ENCODE measurements at places on chromosomes 6 and 20.

DNA sequence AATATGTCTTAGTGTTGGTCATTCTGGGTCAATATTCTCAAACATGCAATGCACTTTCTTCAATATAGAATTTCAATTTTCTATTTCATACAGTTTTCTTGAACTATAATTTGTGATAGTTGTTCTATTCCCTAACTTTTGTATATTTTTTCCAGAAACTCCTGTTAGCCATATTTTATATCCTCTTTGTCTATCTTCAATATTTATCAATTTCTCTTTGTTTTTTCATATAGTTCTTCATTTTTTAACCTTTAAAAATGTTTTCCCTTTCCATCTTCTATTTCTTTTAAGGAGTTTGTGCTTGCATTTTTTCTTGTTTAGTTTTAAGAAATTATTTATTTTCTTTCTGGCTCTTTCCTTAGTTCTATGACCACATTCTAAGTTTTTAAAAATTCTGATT lies 42.0 kb upstream of the MBOAT1 start:
- no peak for DNase-seq

GRCh38 chr6:131558922-131559321 lies 14.1 kb upstream of the ARG1 start:
- no peak for DNase-seq

DNA sequence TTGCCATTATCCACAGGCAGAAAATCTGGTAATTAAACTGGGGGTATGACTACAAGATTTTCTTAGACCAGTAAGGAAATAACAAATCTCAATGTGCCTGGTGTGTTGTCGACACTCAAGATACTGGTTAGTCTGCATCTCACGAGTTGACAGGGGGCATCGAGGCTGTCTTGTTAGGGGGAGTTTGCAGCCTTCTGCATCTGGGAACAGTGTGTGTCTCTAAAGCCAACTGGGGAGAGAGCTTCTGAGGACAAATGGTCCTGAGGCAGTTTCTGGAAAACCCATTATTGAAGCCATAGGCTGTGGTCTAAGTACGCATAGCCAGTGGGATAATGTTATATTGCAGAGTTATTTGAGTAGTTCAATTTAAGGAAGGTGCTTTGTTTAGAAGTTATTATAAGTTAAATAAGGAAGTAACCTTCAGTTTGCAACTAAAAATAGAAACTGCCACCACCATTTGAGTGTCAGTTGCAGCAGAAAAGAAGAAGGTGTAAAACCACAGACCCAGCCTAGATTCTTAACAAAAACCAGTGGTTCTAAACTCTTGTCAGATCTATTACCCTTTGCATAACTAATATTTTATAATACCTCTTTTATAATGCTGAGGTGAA lies 15.4 kb upstream of the MAPK13 start:
- no peak for DNase-seq

DNA sequence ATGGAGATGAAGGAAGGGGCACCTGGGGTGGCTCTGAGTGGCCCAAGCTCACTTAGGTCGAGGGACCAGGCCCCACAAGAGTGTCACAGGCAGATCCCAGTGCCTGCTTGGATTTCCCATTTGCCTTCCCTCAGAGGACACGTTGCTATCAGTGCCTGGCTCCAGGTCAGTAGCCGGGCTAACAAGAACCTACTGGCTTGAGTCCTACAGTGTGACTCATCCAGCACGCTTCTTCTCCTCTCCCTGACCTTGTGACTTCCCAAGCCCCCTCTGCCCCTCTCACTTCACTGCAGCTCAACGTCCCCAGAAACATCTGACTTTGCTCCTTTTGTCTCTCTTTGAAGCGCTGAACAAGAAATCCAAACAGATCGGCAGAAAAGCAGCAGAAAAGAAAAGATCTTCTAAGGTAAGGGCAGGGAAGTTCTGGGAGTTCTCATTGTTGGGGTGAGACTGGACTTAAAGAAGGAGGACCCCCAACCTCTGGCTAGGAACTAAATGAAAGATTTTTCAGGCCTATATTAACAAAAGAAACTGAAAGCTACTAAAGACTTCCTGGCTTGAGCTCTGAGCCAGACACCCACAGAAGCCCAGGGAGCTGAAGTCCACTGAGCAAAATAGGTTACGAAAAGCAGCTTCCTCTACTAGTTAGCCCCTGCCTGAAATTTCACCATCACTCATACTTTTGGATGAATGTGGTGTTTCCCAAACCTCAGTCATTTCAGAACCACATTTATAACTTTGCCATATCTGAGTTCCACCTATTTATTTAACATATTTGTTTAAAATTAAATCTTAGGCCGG lies 21.5 kb downstream of the ASIP start:
- DNase-seq = no peak

GRCh38 chr6:142482249-142482648 lies 180.4 kb downstream of the ADGRG6 start:
- DNase-seq = no peak

DNA sequence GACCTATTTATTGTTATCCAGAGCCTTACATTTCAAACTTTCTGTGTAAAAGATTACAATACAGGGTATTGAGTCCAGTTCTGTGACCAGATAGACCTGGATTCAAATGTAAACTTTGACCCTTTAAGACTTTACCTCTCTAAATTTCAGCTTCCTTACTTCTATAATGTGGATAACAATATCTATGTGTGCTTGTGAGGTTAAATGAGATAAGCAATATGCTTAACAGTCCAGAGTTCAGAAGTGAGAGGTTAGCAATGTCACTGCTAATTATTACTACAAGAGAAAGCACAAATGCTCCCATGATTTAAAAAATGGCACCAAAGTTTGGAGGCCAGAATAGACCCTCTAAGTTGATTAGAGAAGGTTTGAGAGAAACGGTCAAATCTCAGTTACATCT lies 27.5 kb downstream of the EPB41L2 start:
- DNase-seq = no peak

- no peak for DNase-seq
Observed at GRCh38 chr6:110378552-110378951, 20.4 kb upstream of the METTL24 start.

DNA sequence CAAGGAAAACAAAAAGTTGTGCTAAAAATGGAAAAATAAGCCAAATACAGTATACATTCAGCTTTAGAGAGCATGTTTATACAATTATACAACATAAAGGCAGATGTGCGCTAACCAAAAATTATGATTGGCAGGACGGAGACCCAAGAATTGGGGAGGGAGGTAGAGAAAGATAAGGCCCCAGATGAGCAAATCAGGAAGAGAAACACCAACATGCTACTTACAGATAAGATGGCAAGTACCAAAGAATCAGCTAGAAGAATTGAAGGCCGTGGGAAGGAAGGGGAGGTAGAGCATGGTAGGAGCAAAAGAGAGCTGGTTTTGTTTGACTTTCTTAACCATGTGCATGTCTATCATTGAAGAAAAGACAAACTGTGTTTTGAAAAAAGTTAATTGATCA lies 45.4 kb downstream of the PRND start:
- DNase-seq = no peak

GRCh38 chr20:61299618-61300017 lies 47.6 kb downstream of the CDH4 start:
- DNase-seq = no peak

- DNase-seq = no peak
Observed at GRCh38 chr20:30488941-30489613, 768.4 kb upstream of the DEFB115 start.

DNA sequence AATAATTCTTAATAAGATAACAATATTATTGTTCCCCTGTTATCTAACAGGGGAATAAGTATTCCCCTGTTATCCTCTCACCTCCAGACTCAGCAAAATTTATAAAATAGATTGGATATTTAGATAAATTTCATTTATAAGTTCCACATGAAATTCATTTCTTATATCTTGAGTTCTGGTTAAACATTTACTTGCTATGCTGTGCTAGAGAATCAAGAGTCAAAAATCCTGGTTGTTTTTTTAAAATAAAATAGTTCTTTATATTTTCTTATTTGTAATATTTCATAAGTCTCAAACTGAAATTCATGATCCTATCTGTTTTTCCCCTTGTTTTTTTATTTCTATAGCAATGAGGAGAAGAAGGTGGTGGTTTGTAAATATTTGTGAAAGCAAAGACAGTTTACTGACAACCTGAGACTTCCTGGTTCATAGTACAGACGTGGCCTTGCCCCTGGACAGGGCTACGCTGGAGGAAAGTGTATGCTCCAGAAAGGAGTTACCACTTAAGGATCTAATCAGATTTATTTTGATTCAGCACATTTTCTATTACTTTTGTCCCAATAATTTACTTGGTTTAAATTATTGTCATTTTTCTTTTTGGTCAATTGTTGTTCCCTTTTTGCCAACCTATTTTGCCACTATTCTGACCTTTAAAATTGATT lies 37.8 kb upstream of the MARCKS start:
- no peak for DNase-seq

GRCh38 chr20:62686869-62687830 lies 21.5 kb upstream of the NTSR1 start:
- no peak for DNase-seq

GRCh38 chr20:1171461-1172093 lies 13.2 kb downstream of the TMEM74B start:
- no peak for DNase-seq

GRCh38 chr20:61015602-61016001 lies 236.5 kb upstream of the CDH4 start:
- DNase-seq = no peak

- no peak for DNase-seq
Observed at GRCh38 chr6:168282985-168283685, 36.4 kb downstream of the DACT2 start.

DNA sequence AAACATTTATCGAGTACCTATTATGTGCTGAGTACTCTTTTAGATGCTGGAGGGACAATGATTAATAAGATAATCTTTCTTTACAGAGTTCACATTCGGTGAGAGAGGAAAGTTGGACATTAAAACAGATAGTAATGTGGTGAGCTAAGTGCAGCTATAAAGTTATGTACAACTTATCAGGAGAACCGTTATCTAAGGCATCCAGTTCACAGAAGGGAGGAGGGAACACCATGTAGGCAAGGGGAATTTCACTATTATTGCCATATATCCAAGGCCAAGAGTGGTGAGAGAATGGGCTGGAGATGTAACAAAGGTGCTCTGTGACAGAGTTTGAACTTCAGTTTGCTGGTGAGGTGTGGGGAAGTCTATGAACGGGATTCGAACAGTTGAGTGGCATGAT lies 105.8 kb downstream of the CARMIL1 start:
- DNase-seq = no peak

- no peak for DNase-seq
Observed at GRCh38 chr20:20205141-20205861, 153.0 kb downstream of the CFAP61 start.

DNA sequence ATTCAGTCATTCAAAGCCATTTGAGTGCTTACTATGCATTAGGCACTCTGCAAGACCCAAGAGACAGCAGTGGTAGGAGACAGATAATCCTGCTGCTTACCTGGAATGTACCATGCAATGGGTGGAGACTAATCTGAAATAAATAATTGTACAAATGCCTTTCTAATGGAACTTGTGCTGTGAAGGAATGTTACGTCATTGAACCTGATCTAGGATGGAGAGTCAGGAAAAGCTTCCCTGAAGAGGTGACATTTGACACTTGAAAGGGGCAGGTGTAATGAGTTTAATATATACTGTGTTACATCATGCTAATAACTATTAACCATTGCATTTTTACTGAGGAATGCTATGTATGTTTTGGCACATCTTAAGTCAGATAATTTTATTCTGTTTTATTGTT lies 491.0 kb upstream of the FLRT3 start:
- no peak for DNase-seq

GRCh38 chr20:45821947-45822346 lies 5.2 kb downstream of the TNNC2 start:
- DNase-seq = no peak

DNA sequence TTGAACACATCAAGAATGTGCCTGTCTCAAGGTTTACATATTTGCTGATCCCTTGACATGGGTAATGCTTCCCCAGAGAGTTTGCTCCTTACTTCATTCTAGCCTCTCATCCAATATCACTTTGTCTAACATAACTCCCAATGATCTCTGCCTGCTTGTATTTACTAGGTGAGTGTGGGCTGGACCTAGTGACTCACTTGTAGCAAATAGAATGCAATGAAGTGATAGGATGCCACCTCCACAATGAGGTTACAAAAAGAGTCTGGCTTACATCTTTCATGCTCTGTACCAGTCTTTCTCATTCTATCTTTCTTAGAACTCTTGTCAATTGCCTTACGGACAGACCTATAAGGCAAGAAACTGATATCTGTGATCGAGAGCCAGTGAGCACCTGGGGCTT lies 44.9 kb upstream of the TMEM200A start:
- no peak for DNase-seq

- DNase-seq = no peak
Observed at GRCh38 chr20:36591854-36592641, 13.5 kb upstream of the RAB5IF start.

DNA sequence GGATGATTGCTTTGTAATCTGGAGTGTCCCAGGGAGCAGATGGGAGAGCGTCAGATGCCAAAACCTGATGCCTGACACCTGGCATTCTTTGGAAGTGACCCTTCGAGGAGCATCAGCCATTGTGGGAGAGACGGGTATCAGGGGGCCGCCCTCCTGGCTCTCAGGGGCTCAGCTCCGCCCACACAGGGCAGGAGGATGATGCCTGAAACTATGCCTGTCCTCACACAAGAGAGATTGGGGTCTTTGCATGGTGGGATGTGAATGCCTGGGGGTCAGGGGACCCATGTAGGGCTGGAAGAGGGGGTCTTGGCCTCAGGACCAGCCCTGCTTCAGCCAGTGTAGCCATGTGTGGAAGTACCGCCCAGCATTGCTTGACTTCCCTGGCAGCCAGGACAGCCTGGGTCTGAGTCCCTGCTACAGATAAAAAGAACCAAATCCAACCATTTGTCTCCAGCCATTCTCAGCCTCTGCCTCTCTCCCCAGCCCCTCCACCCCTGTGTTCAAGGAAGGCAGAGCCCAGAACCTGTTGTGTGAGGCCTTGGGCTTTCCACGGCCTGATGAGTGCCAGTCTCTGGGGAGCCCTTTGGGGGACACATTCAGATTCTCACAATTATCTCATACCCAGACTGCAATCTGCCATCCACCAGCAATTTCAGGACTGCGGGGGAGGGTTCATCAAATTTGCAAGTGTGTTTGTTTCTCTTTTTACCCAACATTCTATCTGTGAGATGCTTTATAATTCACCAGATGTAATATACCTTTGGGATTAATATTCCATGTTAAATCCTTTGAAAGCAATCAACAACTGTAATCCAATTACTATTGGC lies 371.2 kb downstream of the PREX1 start:
- DNase-seq = no peak

GRCh38 chr6:136284909-136285308 lies 4.7 kb downstream of the BCLAF1 start:
- no peak for DNase-seq

- peak; percentile 33 for DNase-seq
Observed at GRCh38 chr6:149028767-149029405, 282.1 kb downstream of the UST start.

GRCh38 chr20:64261138-64261537 lies 5.6 kb downstream of the PCMTD2 start:
- no peak for DNase-seq

- no peak for DNase-seq
Observed at GRCh38 chr6:26360451-26361416, 4.3 kb upstream of the BTN3A2 start.
